ENCODE measurements at places on chromosomes 7 and 10.
A peak's percentile ranks its signal among the peaks of the same experiment; 100 is the strongest.

GRCh38 chr7:74230446-74231231 lies 20.8 kb downstream of the LAT2 start:
- DNase-seq: no peak

DNA sequence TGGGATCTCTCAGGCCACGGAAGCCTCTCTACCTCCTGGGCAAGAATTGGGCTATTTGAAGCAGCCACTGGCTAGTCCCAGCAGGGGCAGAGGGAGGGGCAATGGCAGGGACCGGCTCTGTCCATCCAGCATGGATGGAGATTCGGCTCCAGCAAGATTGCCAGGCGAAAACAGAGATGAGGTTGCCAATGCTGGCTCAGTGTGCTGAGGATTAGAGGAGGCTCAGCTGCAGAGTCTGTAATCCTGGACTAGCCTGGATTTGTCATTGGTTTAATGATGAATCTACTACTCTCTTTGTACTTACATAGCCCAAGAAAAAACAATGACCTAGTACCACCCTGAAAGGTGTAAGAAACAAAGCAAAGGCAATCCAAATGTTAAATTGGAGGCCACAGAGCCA lies 112.2 kb upstream of the PDCD4 start:
- no peak for DNase-seq

GRCh38 chr7:44603193-44603592 lies 3.2 kb upstream of the OGDH start:
- no peak for DNase-seq

DNA sequence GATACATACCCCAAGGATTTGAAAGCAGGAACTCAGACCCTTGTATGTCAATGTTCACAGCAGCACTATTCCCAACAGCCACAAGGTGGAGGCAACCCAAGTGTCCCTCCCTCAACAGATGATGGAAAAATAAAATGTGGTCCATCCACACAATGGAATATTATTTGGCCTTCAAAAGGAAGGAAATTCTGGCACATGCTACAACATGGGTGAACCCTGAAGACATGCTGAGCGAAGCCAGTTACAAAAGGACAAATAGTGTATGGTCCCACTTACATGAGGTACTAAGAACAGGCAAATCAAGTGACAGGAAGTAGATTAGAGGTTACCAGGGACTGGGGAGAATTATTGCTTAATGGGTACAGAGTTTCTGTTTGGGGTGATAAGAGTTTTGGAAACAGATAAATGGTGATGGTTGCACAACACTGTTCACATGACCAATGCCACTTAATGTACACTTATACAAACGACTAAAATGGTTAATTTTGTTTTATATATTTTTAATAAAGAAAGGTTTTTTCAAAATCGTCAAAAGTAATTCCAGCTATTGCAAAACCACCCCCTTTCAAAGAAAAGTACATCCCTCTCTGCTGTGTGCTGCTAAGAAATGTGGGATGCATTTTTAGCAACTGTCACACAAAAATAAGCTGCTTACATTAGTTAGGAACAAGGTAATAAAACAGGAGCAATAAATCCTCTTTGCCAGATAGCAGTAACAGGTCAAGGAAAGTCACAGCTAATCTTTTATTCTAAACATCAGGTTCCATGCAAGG lies 85.7 kb downstream of the GRB10 start:
- DNase-seq: no peak

DNA sequence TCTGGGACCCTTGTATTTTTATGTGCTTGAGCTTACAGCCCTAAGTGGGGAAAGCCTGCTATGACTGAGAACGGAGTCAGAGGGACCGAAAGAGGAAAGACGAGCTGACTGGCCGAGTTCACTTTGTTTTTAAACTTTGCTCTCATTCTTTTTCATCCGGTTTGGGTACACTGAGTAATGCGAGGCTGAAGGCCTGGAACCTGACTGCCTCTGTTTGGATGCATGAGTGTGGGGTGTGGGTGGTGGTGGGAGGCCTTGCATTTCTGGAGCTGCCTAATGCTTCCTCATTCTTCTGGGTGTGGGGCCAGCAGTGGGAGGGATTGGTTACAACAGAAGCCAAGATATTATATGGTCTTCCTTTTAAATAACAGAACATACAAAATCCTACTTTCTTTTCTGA lies 155.5 kb downstream of the BUB3 start:
- DNase-seq: no peak

DNA sequence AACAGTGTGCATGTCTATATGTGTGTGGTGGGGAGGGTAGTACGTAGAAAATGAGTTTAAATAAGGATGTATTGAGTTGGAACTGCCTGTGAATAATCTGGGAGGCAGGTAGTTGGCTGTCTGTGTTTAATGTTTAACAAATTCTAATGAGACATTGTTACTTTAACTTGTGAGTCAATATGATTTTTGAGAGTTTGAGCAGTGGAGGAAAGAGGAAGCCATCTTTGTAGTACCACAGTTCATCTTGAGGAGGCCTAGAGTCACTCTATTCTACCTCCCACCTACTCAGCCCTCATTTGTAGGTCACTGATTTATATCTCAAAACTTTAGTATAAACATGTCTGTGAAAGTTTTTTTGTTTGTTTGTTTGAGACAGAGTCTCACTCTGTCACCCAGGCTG lies 129.9 kb upstream of the ITGB1 start:
- no peak for DNase-seq

DNA sequence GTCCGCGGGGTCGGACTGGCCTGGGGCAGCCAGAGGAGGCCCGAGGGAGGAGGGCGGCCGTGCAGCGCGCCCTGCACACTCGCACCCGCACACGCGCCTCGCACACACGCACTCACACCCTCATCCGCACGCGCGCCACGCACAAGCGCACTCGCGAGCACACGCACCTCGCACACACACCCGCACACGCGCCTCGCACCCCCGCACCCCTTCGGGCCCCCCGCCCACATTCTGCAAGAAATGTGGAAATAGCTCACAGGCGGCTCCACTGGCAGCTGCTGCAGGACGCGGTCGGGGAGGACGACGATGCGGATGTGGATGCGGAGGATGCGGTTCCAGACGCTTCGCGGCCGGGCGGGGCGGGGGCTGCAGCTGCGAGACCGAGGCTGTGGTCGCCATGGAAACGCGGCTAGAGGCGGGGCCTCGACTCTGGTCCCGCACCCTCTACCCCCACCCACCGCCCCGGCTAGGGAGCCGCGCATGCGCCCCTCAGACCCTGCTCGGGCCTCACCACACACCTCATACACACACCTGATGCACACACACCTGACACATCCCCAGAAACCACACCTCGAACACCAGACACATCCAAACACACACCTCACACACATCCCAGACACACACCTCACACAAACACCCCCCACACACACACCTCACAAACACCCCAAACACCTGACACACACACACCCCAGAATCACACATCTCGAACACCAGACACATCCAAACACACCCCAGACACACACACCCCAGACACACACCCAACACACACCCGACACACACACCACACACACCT lies at the start of gene CALY:
Gene CALY (minus strand): TSS at position 320 of the 793 bp plus-strand sequence. CDS start 7,907 bp downstream, outside the sequence.
- DNase-seq: no peak

DNA sequence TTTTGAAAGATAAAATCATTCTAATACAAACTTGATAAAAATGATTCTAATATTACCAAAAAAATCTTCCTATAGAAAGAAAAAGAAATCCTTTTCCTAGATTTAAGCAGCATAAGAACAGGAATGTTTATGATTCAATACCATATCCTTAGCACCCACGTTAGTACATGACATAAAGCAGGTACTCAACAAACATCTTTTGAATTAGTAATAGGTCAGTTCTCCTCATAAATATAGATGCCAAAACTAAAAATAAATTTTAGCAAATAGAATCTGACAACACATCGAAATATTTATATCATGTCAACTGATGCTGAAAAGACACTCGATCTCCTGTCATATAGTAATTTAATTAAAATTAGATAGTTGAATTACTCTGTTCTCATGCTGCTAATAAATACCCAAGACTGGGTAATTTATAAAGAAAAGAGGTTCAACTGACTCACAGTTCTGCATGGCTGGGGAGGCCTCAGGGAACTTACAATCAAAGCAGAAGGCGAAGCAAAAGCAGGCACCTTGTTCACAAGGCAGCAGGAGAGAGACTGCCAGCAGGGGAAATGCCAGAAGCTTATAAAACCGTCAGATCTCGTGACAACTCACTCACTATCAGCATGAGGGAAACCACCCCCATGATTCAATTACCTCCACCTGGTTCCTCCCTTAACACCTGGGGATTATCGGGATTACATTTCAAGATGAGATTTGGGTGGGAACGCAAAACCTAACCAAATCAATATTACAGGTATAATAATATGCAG lies 191.8 kb downstream of the HTR7 start:
- DNase-seq: no peak

DNA sequence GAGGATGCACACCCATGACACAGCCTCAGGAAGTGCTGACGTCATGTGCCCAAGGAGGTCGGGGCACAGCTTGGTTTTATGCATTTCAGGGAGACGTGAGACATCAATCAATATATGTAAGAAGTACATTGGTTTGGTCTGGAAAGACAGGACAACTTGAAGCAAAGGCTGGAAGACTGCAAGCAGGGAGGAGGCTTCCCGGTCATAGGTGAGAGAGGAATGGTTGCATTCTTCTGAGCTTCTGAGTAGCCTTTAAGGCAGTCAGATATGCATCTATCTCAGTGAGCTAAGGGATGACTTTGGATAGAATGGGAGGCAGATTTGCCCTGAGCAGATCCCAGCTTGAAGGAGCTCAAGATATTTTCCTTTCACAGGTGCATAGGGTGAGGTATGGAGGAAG lies 349.5 kb downstream of the TYW1 start:
- no peak for DNase-seq

DNA sequence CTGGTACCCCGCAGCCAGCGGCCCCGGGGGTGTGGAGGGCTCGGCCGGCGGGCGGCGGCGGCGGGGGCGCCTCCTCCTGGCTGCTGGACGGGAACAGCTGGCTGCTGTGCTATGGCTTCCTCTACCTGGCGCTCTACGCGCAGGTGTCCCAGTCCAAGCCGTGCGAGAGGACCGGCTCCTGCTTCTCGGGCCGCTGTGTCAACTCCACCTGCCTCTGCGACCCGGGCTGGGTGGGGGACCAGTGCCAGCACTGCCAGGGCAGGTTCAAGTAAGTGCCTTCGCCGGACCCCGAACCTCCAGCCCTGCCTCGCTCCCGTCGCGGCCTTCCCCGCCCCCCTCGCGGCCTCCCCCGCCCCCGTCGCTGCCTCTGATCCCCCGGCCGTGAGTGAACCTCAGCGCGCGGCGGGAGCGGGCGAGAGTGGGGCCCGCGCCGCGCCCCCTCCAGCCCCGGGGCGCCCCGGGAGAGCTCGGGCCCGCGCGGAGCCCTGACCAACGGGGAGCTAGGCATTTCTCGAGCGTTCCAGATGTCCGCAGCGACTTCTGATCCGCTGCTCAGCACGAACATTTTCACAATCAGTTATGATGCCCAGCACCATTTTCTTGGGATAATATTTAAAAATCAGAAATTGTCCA lies 727 bp downstream of the ATRNL1 start:
- DNase-seq: no peak

- DNase-seq: no peak
These were observed 55.8 kb downstream of the UNCX start for GRCh38 chr7:1288390-1288995.

DNA sequence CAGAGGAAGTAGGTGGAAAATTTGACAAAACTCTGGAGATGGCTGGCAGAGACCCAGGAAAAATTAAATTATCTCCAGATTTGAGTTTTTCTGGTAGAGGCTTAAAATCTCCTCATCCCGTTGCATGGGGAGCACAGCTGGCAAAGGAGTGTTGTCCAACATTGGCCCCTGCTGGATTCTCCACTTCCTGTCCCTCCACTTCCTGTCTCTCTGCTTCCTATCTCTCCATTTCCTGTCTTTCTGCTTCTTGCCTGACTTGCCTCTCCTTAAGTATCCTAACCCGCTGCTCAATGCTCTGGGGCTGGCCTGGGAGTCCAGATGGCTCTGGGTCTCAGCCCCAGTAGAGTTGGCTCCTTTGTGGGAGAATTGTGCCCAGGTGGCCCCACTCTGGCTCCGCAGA lies 65.8 kb upstream of the EMX2 start:
- DNase-seq: no peak

DNA sequence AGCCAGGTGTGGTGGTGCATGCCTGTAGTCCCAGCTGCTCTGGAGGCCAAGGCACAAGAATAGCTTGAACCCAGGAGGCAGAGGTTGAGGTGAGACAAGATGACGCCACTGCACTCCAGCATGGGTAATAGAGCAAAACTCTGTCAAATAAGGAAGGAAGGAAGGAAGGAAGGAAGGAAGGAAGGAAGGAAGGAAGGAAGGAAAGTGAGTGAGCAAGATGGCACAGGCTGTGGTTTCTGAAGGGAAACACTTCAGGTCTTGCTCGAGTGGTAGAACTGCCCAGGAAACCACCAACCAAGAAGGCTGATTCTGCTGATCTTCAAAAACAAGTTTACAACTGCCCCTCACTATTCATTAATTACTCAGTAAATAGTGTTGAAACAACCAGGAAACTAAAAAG lies 45.2 kb downstream of the EZH2 start:
- DNase-seq: no peak

GRCh38 chr10:60291344-60291930 lies 98.2 kb downstream of the ANK3 start:
- no peak for DNase-seq

GRCh38 chr10:3716093-3716492 lies 68.9 kb downstream of the KLF6 start:
- no peak for DNase-seq

GRCh38 chr10:92839191-92840085 lies 8.9 kb upstream of the EXOC6 start:
- DNase-seq: peak; percentile 21

DNA sequence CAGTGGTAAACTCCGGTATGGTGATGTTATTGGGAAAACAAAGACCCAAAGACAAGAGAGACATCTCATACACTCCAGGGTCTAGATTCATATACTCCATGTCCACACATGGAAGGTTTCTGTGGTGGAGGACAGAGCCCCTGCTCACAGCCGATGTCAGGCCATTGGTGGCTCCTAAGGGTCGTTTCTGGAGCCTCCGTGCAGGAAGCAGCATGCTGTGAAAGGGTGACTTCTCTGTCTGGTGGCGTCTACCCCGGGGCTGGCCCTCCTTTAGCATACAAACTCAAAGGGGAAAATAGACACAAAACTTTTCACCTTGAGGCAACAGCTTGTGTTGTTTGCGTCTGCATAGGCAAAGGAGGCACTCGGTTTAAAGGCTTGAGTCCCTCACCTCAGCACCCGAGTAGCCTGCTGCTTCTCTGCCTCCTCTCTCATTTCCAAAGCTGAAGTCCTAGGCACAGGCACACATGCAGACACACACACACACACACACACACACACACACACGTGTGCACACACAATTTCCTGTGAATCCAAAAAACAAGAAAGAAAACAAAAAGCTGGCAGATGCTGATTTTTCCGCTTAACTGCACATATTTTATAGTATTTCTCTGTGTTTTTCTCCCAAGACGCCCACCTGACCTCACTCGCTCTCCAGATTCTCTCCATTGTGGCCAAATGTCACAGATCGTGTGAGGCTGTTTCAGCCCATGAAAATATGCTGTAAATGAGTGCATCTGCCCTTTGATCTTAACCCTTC lies 601.4 kb upstream of the MGMT start:
- no peak for DNase-seq

GRCh38 chr10:60456053-60456452 lies 66.4 kb upstream of the ANK3 start:
- DNase-seq: no peak

- no peak for DNase-seq
These were observed 116.9 kb downstream of the CPEB3 start for GRCh38 chr10:92173996-92174395.

Data from stimulated activated CD8-positive, alpha-beta memory T cell treated with anti-CD3 and anti-CD28 coated beads, Interleukin-15, amount 100 ng/mL, for 24 hours (primary cell).